ENCODE measurements at places on chromosomes 16 and 17.

DNA sequence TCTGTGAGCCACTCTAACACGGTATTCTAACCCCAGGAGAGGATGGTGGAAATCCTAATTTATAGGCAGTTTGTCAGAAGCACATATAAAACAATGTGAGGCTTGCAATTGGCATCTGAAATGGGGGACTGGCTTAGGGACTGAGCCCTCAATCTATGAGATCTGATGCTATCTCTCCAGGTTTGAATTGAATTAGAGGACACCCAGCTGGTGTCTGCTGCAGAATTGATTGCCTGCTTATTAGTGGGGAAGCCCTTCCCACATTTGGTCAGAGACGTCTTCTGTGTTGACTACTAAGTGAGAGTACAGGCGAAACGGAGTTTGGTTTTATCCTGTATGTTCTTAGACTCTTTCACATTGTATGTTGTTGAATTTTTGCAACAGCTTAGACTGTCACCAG lies 13.6 kb upstream of the TMIGD1 start:
- DNase-seq: no peak

- no peak for DNase-seq
Measured at GRCh38 chr17:9976283-9977179, 71.5 kb upstream of the RCVRN start.

- no peak for DNase-seq
Measured at GRCh38 chr16:28823291-28823872, 583 bp downstream of the ATXN2L start.

DNA sequence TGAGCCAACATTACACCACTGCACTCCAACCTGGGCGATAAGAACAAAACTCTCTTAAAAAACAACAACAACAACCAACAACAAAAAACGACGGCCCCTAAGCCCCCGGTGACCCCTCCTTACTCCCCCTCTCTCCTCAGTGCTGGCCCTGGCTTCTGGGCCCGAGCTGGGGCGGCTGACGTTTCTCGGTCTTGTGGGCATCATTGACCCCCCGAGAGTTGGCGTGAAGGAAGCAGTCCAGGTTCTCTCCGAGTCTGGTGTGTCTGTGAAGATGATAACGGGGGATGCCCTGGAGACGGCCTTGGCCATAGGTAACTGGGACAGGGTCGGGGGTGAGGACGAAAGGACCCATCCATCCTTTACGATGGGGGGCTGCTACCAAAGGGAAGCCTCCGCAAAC lies 52.7 kb downstream of the MEAK7 start:
- DNase-seq: no peak

DNA sequence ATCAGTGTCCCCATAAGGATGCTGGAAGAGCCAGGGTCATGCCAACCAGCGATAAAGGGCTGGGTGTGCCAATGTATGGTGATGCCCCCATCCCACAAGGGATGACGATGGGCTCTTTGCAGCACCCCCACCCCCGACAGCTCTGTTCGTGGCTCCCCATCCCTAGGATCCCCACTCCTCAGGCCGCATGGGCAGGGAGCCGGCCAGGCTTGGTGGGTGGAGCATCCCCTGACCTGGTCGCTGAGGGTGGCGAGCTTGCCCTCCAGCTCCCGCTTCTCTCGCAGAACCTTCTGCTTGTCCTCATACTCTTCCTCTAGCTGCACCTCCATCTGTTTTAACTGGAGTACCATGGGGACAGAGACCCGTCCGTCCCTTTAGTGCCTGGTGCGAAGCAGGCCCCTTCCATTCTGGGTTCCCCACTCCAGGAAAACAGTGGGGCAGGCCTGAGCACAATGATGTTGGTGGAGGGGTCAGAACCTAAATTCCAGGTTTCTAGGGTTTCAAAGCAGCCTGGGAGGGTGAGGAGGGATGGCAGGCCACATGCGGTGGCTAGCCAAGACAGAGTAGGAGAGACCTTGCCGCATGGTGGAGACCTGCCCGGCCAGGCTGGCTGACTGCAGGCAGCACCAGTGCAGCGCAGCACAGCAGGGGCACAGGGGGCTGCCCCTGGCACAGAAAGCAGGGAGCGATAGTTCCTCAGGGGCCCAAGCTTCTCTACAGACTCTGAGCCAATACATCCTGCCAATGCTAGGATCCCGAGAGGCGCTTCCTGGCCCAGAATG lies 50.3 kb downstream of the PIPOX start:
- DNase-seq: no peak

DNA sequence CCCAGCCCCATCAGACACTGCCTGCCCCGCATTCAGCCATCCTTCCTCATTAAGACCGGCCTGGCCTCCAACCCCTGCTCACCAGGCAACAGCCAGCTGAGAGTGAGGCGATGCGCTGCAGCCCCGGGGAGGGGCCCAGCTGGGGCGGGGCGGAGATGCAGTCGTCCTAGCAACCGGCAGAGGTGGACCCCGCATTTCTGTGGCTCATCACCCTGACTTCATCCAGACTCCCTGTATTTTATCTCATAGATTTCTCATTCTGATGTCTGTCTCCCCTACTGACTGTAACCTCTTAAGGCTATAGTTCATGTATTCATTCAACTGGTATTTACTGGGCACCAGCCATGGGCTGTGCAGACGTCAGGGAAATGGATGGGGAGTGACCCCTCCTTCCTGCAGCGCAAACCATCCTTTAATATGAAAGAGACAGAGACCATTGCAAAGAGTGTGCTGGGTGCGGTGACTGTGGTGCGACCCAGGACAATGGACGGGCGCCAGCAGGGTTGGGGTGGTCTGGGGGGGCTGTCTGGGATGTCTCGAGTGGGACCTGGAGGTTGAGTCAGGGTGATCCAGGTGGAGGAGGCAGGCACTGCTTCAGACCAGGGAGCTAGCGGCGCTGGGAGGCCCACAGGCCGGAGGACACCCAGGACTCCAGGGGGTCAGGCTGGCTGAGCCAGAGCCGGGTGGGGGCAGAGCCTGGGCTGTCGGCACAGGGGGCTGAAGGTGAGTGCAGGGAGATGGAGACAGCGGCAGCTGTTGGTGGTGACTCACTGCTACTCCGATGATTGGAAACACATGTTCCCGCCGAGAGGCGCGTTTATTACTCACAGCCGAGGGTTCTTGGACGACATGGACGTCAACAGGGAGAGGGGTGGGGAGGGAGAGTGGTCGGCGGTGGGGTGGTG lies 10.5 kb upstream of the TIMP2 start:
- DNase-seq: peak; percentile 95

- no peak for DNase-seq
Measured at GRCh38 chr17:30323895-30324319, 9.9 kb downstream of the TMIGD1 start.

GRCh38 chr17:76434870-76435269 lies 18.1 kb downstream of the UBE2O start:
- no peak for DNase-seq

GRCh38 chr17:21089933-21090901 lies 36.5 kb upstream of the DHRS7B start:
- DNase-seq: no peak

DNA sequence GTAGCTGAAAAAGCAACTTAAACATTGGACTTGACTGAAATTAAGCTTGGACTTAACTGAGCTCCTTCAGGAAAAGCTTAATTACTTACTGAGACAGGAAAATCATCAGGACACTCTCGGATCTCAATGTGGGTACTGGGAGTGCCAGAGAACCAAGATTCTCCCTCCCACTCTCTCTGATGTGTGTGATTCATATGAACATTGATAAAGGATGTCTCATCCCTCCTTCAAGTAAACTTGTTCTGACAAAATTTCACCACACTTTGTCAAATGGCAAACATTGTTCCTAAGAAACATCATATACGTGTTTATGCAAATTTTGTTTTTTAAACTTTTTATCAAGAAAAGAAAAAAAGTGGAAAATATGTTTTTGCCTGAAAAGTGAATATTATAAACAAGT lies 4.1 kb upstream of the SLFN5 start:
- DNase-seq: peak; percentile 21

DNA sequence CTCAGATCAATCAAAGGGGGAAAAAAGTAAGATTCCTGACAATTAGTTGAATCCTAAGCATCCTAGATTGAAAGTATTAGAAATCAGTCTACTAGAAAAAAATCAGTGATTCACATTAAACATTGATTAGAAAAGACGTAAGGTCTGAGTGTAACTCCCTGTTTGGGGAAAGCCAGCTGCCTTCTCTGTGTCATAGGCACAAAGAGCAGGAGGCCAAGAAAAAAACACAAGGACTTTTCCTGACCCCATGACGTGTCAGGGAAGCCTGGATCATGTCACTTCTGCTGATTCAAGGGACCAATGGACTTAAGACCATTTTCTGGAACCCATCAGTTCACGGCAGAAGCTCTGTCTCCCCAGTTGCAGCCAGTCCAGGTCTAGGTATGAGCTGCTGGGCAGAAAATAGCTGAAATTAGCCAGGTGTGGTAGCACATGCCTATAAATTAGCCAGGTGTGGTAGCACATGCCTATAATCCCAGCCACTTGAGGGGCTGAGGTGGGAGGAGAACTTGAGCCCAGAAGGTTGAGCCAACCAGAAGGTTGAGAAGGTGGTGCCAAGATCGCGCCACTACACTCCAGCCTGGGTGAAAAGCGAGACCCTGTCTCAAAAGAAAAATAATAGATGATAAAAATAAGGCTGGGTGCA lies 35.9 kb downstream of the RANBP10 start:
- no peak for DNase-seq

- DNase-seq: peak; percentile 20
Measured at GRCh38 chr16:84065536-84066132, 23.0 kb upstream of the SLC38A8 start.

DNA sequence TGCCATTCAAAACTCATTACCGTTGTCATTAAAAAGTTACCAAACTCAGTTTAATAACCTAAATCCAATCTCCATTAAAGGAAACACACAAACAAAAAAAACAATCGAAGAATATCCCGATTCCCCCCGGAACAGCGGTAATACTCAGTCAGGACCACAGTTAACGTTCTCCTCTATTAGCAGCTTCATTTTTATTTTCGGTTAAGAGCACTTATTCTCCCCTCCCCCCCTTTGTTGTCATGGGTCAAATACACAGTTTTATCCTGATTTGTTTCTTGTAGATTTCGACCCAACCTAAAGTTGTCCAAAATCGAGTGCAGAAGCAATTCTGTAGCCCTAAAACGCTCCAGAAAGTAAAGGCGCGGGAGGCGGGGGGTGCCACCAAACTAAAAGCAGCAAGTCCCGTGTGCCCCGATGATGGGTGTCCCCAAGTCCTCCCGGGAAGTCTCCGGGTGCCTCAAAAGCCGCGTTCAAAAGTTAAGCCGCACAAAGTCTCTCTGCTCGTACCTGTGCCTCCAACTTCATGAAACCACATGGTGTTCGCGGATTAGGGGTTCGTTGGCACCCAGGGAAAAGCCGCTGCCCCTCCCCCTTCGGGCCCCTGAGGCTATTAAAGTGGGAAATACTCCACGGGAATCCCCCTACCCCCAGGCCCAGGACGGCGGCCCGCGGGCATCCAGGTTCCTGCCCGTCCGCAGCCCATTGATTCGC lies 996 bp downstream of the SUMO2 start:
- no peak for DNase-seq

GRCh38 chr16:4800290-4801041 lies 2.0 kb downstream of the ROGDI start:
- no peak for DNase-seq

DNA sequence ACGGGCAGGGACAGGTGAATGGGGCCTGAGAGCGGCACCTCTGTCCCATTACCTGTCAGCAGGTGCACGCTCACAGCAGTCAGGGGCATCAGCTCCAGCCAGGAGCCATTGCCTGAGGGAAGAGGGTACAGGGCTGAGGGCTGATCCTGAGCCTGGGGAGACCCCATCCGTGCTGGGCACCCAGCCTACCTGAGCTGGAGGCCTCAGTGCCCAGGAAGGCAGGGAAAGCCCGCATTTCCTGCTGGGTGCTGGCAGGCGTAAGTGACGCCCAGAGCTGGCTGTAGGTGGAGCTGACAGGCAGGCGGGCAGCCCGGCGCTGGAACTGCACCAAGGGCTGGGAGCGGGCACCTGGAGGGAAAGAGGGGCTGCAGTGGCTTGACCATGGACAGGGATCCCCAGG lies 7.4 kb downstream of the FAM171A2 start:
- DNase-seq: no peak

GRCh38 chr17:61380217-61380835 lies 19.3 kb upstream of the TBX2 start:
- DNase-seq: no peak

- DNase-seq: peak; percentile 34
Measured at GRCh38 chr16:88533932-88534637, 36.1 kb upstream of the ZC3H18 start.

DNA sequence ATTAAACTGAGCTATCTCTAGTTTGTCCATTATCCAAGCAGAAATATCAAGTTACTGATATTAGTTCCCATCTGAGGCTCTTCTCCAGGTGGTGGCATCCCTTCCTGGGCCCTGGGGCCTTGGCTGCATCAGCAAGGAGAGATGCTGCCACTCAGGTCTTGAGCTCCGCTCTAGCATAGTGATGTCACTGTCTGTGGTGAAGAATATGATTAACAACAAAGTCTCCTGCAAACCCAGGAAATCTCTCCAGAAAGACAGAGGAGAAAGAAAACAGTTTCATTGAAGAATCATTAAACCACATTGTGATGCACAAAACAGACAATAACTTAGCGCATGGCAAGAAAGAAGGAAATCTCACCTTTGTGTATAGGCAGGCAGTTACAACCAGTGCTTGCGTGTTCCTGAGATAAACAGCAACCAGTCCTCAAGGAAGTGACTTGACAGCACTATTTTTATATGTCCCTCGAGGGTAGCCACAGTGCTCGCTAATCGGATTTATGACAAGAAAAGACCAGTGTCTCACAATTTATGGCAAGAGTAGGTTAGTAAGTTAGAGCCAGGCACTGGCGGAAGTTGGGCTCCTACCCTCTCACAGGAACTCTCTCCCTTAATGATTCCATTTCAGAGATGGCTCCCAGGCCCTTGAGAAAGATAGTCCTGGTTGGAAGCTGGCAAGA lies 151.1 kb downstream of the AHSP start:
- no peak for DNase-seq

GRCh38 chr16:1424028-1424427 lies 3.5 kb upstream of the UQCC4 start:
- no peak for DNase-seq

DNA sequence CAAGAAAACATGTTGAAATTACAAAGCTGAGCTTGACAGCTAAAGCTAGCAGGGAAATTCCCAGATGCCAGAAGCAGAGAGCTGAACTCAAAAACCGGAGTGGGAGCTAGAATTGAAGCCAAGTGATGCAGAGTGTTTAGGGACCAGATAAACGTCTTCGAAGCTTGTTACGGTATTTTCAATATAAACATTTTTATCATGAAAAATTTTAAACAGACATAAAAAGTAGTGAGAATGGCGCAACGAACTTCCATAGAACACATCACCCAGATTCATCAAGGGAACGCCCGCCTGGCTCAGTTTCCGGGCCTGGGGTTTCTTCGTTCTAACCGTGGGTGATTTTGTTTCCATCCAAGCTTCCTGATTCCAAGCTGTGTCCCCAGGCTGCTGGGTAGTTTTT lies 18.1 kb downstream of the SPNS2 start:
- DNase-seq: no peak

GRCh38 chr17:70254735-70255460 lies 85.6 kb downstream of the KCNJ2 start:
- no peak for DNase-seq

DNA sequence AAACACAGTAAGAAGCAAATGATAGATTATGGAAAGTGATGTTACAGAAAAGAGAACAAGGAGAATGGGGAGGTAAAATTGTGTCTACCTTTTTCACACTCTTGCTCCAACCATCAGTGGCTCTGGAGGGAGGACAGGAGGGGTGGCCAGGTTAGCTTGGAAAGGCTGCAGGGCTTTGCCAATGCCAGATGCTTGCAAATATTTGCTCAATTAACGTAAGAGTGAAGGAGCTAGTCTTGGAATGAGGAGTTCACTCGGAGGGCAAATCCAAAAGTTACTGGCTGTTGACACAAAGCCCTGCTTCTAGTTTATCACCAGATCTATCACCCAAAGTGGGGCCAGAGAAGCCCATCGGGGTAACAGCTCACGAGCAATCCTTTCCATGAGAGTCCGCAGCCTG lies 7.4 kb upstream of the TNRC6C start:
- no peak for DNase-seq

Data from fibroblast of skin of left quadriceps (primary cell).